Femur (tissue), 1 donor: ENCODE measurements at places on chromosomes 3 and 15.
A peak's percentile ranks its signal among the peaks of the same experiment; 100 is the strongest.

DNA sequence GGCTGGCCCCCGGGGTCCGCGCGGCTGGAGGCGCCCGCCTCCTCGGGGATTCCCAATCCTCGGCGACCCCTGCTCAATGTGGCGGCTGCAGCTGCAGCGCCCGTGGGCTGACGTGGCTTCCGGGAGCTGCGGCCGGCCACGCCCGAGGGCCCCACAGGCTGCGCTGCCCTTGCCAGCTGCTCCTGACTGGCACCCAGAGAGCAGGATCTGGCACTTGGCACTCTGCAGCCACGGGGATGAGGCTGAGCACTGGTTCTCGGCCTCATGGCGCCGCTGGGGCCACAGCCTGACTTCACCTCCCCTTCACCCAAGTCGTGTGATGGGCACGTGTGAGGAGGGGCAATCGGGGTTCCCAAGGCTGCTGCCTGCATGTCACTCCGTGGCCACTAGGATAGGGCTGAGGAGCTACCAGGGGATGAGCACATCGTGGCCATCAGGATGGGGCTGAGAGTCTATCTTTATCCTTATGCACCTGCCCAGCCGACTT lies 267.8 kb upstream of the FRG2C start:
- DNase-seq = no peak

GRCh38 chr3:110564674-110565073 lies 506.9 kb upstream of the NECTIN3 start:
- no peak for DNase-seq

DNA sequence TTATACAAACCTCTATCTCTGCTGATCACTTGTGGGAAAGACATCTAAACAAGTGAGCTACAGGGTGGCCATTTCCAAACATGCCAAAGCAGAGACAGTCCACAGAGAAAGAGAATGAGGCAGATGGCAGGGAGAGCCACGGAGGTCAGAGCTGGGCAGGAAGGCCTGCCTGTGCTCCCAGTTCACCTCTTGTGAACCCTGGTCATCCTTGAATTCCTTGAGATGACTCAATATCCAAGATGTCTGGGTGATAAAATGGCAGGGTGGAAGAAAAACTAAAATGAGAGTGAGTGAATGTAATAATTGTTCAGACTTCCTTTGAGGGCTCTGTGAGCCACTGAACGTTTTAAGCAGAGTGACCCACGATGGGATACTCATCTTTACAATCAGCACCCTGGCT lies 104.8 kb downstream of the PLCH1 start:
- DNase-seq = no peak

DNA sequence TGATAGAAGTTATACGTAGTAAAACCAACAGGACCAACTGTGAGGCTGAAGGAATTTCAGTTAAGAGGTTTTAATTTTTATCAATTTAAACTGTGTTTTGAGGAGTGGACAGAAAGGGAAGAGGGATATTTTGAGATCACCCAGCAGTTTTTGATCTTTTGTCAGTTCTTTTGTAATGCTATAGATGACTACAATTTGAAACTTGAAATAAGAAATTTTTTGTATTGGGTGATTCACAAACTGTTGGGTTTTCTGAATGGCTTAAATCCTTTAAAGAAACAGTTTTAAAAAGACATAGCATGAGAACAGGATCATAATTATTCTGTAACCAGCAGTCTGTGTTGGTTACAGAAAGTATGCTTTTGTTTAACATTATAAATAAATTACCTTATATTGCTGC lies 67.4 kb downstream of the TCF12 start:
- no peak for DNase-seq

- DNase-seq = no peak
Measured at GRCh38 chr15:59741274-59741906, 52.3 kb upstream of the BNIP2 start.

DNA sequence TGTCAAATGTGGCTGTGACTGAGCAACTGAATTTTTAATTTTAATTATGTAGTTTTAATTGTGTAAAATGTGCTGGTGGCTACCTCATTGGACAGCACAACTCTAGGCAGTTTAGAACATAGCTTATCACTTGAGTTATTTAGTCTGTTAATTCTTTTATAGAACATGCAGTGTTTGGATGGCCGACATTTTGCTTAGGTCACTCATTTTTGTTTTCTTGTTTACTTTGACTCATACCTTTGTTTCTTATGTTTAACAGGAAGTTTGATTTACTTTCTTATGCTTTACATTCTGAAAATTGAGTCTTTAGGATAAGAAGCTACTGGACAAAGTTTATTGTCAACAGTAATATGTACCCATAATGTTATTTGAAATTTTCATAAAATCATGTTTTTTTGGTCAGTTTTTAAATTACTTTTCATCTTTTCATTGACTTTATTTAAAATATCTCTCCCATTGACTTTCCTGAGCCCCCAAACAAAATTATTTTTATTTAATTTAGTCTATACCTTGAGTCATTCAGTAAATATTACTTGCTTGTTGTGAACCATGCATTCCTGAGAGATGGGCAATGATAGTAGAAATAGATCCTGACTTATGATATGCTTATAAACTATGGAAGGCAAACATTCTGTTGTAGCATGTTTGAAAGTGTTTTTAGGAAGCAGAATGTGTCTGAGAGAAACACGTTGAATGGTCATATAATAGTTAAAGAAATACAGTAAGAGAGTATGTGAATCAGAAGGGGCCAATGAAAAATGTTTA lies 60.6 kb downstream of the TCF12 start:
- no peak for DNase-seq

GRCh38 chr15:60651734-60652141 lies 172.8 kb upstream of the ICE2 start:
- no peak for DNase-seq

- DNase-seq = no peak
Measured at GRCh38 chr3:140552403-140552802, 125.5 kb upstream of the TRIM42 start.

GRCh38 chr3:69869643-69870042 lies 129.9 kb upstream of the SAMMSON start:
- no peak for DNase-seq

- peak; percentile 53 for DNase-seq
Measured at GRCh38 chr3:75332794-75333193, 331.3 kb upstream of the FRG2C start.

- DNase-seq = no peak
Measured at GRCh38 chr15:26066896-26067295, 203.8 kb upstream of the ATP10A start.

DNA sequence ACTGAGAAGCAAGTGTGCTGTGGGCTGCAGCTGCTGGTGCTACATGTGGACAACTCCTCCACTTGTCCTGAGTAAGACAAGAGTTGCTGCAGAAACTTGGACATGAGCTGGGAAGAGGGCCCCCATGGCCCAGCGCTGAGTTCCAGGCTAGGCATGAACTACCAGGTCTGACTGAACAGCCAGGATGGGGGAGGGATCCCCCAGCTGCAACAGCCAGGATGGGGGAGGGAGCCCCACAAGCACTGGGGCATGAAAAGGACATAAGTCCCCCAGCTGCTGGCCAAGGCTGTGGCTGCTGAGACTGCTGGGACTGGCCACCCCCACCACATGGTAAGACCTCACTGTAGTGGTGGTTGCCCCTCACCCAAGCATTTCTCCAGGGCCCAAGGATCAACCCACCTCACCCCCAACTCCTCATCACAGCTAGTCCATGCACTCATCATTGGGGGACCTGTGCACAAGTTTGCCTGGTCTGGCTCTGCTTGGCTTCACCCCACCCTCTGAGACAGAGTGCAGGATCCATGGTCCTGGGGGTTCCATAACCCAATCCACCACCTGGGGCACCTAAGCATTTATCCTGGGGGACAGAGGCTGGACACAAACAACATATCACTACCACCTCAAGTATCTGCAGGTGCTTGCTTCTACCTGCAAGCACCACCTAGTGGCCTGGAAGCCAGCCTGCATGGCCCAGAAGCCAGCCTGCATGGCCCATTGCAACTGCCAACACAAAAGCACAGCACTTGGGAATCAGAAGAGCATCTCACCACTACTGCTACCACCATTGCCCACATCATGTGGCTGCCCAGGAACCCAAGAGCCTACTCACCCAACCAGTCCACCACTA lies 84.5 kb upstream of the STT3B start:
- no peak for DNase-seq

DNA sequence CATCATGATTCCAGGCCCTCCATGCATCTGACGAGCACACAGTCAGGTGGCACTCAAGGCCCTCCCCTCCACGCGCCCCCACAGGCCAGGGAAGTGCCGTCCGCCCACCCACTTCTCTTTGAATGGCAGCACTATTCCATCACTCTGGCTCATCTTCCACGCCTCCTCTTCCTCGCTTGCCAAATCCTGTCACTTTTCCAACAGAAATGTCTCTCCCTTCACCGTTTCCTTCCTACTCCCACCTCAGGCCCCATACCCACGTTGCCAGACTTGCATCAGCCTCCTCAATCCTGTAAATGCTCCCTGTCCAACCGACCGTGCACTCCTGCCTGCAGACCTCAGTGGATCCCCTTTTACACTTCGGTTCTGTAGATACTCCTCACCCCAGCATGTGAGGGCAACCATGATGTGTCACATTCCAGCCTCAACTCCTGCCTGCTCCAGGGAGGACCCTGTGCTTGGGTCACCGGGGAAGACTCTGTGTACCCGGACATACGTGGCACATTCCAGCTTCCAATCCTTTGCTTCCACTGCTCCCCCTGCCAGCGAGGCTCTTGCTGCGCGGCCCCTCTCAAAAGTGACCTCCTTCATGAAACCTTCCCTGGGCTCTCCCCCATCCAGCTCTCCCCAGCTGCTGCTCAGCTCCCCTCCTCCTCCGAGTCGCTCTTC lies 29.6 kb downstream of the ADCY5 start:
- no peak for DNase-seq

- DNase-seq = no peak
Measured at GRCh38 chr3:184022323-184022722, 4.6 kb upstream of the ABCC5 start.

GRCh38 chr15:92525758-92526245 lies 129.8 kb downstream of the FAM174B start:
- no peak for DNase-seq
